Kidney epithelial cell (primary cell): ENCODE measurements at places on chromosomes 13 and 19.

GRCh38 chr13:92315265-92315664, 911.3 kb upstream of the GPC6 start:
- no peak for DNase-seq

- no peak for DNase-seq
Measured at GRCh38 chr19:53546758-53547513, 9.0 kb downstream of the ZNF331 start.

- DNase-seq = no peak
Measured at GRCh38 chr19:45442778-45443461, 19.2 kb upstream of the ERCC1 start.

GRCh38 chr19:31349160-31349881, at the start of gene TSHZ3:
Gene TSHZ3 (minus strand): TSS chr19:31349436. CDS start chr19:31349219, 217 bp downstream.
- no peak for DNase-seq

DNA sequence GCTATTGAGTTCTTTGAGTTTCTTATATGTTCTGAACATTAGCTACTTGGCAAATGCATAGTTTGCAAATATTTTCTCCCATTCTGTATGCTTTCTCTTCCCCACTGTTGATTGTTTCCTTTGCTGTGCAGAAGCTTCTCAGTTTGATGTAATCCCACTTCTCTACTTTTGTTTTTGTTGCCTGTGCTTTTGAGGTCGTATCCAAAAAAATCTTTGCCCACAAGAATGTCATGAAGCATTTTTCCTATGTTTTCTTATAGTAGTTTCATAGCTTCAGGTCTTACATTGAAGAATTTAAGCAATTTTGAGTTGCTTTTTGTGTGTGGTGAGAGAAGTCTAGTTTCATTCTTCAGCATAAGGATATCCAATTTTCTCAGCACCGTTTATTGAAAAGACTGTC, 536.7 kb upstream of the ARGLU1 start:
- DNase-seq = no peak

DNA sequence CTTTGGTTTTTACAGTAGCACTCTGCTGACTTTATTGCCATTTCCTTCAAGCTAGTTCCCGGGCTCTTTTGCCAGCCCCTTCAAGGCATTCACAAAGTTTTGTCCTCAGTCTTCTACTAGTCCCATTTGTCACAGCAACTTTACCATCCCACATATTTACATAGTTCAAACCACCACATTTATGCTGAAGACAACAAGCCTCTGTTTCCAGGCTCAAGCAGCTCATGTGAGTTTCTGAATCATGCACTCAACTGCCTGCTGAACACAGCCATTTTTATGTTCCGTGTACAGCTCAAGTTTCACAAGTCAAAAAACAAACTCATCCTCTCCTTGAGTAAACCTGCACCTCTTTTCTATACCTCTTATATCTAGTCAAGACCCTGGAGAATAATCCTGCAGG, 977.0 kb upstream of the SLC10A2 start:
- no peak for DNase-seq

DNA sequence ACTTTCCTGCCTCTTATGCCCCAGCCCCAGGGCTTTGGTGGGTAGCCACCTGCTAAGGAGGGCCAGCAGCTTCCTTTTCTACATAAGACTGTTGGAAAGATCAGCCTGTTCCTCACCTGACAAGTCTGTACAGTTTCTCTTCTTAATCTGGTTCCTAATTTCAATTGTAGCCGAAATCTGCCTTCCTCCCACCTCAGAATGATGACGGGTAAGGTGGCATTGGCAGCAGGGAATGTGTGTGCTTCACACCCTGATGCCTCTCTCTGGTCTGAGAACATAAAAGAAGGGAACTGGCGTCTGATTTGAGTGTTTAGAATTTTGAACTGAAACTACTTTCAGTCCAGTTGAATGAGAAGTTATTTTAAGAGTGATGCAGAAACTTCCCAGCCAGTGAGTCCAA, 16.0 kb downstream of the MAU2 start:
- no peak for DNase-seq

GRCh38 chr13:46134961-46135522, 30.2 kb upstream of the CPB2 start:
- DNase-seq = peak; percentile 48

- no peak for DNase-seq
Measured at GRCh38 chr13:43127827-43128226, 104.4 kb downstream of the DNAJC15 start.

DNA sequence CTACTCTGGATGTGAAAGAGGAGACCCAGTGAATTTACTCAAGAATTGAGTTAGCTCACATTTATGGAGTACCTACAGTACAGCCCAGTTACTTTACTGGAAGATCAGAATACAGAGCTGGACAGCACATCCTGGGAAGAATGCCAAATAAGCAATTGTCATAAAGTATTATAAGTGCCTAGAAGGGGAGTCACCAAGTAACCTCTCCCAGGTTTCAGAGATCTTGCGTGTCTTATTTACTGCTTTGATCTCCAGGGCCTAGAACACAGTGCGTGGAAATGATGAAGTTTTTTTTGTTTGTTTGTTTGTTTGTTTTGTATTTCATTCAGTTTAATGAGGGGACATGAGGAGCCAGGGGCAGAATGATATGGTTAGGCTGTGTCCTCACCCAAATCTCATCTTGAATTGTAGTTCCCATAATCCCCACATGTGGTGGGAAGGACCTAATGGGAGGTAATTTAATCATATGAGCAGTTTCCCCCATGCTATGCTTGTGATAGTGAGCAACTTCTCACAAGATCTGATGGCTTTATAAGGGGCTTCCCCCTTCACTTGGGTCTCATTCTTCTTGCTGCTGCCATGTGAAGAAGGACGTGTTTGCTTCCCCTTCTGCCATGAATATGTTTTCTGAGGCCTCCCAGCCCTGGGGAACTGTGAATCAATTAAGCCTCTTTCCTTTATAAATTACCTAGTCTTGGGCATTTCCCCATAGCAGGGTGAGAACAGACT, 5.2 kb downstream of the GARRE1 start:
- DNase-seq = no peak

DNA sequence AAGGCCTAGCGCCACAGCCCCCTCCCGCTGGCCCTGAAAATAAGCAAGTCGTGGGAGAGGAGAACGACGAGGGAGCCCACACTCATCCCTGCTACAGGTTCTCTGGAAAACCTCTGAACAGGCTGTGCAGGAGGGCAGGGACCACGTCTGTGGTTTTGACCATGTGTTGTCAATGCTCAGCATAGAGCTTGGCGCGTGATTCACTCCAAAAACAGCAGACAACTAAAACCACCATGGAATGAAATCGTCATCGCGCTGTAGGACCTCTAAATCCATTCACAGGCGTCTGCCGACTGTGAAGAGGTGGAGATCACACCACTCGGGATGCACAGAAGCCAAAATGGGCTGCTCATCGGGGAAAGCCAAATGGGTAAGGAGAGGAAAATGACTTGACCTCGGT, 121.3 kb downstream of the COL4A1 start:
- no peak for DNase-seq

- no peak for DNase-seq
Measured at GRCh38 chr19:34381399-34382251, 16.6 kb downstream of the GPI start.

DNA sequence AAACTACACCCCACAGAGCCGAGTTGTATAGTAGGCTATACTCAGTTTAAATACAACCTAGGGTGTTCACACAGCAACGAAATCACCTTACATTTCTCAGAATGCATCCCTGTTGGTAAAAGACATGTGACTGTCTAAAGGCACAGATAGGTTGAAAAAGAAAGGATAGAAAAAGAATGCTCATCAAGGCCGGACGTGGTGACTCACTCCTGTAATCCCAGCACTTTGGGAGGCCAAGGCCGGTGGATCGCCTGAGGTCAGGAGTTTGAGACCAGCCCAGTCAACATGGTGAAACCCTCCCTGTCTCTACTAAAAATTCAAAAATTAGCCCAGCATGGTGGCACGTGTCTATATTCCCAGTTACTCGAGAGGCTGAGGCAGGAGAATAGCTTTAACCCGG, 3.8 kb upstream of the IL17D start:
- DNase-seq = no peak

DNA sequence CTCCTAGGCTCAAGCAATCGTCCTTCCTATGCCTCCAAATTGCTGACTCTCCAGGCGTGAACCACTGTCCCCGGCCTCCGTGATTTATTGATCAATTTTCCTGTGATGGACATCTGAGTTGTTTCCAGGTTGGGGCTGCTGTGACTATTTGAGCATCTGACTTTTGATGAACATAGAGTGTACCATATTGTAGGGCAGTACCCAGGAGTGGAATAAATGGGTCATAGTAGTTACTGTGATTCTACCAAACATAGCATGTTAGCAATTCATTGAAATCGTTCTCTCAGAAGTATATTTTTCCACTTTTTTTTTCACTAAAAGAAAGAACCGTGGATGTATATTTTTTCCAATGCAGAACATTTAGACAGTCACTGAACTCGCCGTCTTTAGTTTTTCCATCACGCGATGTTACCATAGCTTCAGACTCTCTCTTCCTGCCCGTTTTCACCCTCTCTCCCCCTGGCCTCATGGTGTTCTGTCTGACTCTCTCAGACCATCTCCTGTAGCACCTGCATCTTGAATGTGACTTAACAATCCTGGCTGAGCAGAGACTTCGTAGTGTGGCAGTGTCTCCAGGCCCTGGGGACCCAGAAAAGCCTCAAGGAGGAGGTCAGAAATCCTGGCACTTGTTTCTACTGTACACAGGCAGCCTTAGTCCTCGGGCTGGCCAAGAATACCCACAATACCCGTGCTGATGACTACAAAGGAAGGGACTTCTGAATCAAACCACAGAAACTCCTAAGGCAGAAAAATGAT, 3.2 kb upstream of the RASGRP4 start:
- DNase-seq = no peak

GRCh38 chr13:45335397-45336024, 5.5 kb downstream of the TPT1 start:
- no peak for DNase-seq

GRCh38 chr19:34128558-34129250, 43.6 kb upstream of the LSM14A start:
- no peak for DNase-seq

GRCh38 chr13:111217641-111218040, 102.5 kb downstream of the ARHGEF7 start:
- no peak for DNase-seq

DNA sequence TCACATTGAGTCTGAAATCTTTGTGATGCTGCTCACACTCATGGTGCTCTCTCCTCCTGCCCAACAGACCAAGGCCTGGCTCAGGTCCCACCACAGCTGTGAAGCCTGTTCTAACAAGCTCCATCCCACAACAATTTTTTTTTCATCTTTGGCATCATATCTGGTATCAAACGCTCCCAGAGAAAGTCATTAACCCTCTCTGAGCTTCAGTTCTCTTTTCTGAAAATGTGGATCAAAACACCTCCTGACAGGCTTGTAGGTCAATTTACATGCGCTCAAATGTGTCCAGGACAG, 224.4 kb downstream of the LACC1 start:
- no peak for DNase-seq

- DNase-seq = no peak
Measured at GRCh38 chr13:90652036-90652435, 695.5 kb upstream of the MIR17HG start.

DNA sequence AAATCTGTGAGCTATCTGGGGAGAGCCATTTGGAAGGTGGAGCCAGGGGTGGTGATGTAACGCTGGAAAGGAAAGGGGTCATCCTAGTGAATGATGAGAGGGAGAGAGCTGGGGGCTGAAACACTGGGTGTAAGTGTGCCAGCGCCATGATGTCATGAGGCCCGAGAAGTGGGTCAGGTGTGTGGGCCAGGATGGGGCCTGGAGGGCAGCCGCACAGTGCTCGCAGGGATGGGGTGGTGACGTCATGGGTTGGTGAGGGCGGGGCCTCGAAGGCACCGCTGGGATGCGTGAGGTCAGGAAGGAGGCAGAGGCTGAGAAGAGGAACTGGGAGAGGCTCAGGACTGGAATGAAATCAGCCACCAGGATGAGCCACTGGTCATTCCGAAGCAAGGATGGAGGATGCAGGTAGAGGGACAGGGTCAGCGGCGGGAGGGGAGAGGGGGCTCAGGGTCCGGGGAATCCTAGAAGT, 4.4 kb downstream of the CCDC61 start:
- DNase-seq = no peak

DNA sequence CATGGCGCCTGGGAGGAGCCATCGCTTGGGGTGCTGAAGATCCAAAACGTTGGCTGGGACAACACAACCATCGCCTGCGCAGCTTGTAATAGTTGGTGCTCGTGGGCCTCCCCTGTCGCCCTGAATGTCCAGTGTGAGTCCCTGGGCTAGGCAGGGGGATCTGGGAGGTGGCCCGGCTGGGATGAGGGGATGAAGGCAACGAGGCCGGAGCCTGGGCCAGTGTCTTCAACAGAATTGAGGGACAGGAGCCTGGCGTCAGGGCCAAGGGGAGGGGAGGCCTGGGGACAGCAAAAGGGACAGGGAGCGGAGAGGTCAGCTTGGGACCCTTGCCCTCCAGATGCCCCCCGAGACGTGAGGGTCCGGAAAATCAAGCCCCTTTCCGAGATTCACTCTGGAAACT, 6.7 kb upstream of the FFAR1 start:
- DNase-seq = no peak

DNA sequence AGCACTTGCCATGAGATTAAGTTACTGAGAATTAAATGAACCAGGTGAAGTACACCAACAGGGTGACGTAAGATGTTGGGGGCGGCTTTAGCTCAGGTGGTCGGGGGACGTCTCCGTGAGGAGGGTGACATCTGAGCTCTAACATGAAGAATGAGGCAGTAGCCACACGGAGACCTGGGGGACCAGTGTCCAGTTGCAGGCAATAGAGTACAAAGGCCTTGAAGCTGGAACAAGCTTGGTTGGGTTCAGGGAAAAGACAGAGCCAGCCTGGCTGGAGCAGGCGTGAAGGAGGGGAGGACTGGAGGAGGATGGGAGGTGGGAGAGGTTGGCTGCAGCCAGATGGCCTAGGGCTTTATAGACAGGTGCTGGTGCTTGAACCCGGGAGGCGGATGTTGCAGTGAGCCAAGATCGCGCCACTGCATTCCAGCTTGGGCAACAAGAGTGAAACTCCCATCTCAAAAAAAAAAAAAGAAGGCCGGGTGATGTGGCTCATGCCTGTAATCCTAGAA, 1.6 kb downstream of the SPINT2 start:
- no peak for DNase-seq

- no peak for DNase-seq
Measured at GRCh38 chr13:75385708-75386083, 96.3 kb downstream of the TBC1D4 start.

DNA sequence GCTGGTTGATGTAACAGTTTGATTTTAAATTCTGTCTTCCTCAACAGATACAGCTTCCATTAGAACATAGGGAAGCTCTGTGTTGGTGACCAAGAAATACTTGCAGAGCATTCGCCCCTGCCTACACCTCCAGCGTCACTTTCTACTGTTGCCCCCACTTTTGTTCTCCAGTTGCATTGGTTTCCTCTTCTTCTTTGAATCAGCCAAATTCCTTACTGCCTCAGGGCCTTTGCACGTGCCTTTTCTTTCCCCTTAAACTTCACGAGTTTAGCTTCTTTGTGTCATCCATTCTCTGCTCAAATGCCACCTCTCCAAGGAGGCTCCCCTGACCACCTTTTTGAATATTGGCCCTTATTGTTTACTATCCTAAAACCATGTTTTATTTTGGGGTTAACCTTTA, 5.7 kb downstream of the KLK5 start:
- no peak for DNase-seq
